ENCODE measurements at places on chromosomes 4 and X.

DNA sequence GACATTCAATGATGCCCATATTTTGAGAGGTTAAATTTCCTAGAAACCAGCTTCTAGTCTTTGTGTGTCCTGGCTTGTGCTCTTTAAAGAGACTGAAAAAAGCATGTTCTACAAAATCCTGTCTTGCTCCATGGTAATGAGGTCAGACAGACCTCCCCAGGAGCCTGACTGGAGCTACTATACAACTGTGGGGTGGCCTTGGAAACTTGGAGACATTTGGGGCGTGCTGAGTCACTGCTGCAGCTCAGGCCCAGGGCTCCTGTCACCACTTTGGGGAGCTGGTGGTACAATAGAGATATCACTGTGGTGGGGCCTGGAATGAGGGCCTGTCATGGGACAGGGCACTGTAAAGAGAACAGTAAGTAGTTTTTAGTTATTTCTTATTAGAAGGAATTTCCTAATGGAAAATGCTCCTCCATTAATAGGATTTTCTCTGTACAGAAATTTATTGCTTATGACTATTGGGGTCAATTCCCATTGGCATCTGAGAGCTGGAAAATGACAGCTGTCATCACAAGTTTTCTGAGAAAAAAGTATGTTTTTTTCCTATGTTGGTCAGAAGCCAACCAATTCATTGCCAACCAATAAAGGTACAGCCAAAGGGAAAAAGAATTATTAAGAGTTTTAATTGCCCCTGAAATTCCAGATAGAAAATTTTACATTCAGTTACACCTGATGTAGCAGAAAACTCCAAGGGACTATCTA lies 207.4 kb upstream of the JADE1 start:
- no peak for DNase-seq

GRCh38 chrX:9802737-9803136 lies 16.5 kb downstream of the SHROOM2 start:
- no peak for DNase-seq

GRCh38 chr4:188030401-188030800 lies 34.8 kb downstream of the ZFP42 start:
- DNase-seq, result no peak

GRCh38 chr4:93384241-93384640 lies 444.3 kb upstream of the ATOH1 start:
- no peak for DNase-seq

DNA sequence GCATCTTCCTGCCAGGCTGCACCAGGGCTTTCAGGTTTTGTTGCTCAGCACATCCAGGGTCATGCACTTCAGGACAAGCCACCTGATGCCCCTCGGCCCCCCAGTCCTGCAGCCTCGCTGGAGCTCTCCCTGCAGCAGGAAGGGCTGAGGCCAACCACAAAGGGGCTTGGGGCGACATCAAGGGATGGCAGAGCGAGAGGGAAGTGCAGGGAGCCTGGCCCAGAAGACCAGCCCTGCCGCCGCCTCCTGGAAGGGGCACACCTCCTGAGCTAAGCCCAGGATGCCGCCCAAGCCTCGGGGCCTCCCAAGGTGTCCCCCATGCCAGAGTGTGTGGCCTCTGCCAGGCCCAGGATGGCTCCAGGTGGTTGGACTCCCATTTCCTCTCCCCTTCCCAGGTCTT lies 37.1 kb downstream of the TRMT44 start:
- DNase-seq, result no peak

- peak; percentile 32 for DNase-seq
These were observed 32.9 kb downstream of the HTT-AS start for GRCh38 chr4:3041192-3042142.

- no peak for DNase-seq
These were observed 52.8 kb downstream of the MED28 start for GRCh38 chr4:17667253-17667652.

GRCh38 chrX:8632924-8633323 lies 99.0 kb downstream of the ANOS1 start:
- no peak for DNase-seq

- DNase-seq, result no peak
These were observed 762.4 kb downstream of the DMD start for GRCh38 chrX:32448945-32449344.

DNA sequence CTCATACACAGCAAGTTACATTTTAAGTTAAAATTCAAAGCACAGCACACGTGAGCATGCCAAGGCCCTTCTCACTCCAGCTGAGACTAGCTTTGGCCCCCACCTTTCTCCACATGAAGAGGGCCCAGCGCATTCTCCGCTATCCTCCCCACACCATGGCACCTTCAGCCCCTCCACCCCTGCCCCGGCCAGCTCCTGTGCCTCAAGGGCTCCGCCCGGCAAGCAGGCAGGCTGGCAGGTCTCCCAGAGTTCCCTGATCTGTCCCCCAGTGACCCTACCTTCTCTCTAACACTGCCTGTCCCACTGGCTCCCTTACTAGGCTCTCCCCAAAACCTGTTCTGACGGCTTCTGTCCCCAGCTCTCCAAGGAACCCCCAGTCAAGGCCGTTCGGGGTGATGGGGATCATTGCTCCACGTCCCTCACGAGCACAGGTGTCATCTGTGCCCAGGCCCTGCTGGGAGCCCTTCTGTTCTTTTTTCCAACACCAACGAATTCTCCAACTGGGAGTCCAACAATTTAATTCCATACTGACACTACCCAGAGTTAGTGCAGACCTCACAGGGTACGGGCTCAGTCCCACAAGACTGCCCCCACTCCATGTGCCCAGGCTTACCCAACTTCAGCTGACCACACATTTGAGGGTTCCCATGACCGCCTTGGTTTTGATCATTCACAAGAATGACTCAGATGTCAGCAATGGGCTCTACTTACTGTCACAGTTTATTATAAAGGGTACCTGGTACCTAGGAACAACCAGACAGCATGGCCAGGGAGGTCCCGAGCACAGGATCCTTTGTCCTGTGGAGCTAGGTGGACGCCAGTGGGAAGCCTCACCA lies 4.2 kb downstream of the LETM1 start:
- DNase-seq, result no peak

- no peak for DNase-seq
These were observed 21.0 kb downstream of the ATP2B3 start for GRCh38 chrX:153538424-153538823.
